ENCODE measurements at places on chromosomes 5 and 9.
A peak's percentile ranks its signal among the peaks of the same experiment; 100 is the strongest.

GRCh38 chr5:157867751-157868387 is 8.9 kb upstream of the CLINT1 start:
- DNase-seq: no peak

GRCh38 chr5:125293223-125293622 is 546.8 kb upstream of the ZNF608 start:
- no peak for DNase-seq

DNA sequence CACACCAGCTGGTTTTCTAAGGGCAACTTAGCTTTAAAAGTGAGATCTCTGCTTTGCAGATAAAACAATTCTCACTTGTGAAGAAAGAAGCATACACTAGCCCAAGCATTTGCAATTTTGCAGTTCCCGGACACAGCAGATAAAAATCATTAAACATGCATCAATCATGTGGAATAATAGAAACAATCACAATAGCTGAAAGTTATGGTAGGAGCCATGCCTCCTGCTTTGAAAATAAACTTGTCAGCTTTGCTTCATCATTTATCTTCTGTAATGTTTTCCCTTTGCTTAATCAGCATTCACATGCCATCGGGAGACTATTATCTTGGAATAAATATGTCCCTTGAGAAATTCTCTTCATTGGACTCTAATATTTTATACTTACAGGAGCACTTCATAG is 60.3 kb upstream of the DAB2 start:
- DNase-seq: no peak

DNA sequence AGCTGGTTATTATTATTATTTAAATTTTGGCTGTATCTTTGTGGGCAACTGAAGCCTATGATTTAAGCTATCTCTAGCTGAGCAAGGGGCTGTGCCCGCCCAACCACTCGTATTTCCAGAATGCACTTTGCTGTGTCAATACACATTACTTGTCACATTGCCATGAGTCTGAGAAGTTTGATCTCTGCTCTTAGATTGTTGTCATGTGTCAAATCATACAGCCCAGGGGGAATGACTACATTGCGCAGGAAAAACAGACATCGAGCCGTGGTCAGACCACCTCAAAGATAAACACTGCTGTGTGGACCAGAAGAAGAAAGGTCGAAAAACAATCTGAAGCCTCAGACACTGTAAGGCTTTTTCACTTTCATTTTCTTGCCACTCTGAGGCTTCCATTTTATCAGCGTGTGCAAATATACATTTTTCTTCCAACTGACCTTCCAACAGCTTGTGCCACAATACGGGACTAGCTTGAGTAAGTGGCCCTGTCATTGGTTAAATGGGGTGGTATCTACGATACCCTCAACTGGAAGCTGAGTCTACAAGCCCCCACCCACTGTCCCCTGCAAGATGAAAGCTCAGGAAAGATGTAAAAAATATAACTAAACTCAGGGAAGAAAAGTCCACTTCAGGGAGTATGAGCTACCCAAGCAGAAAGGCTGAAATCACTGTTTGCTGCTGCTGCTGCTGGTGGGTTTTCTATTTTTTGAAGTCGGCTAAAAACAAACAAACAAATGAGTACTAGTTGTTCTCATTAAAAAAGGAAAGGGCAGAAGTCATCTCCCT is 603.0 kb downstream of the BNC2 start:
- DNase-seq: no peak

- peak; percentile 50 for DNase-seq
Measured at GRCh38 chr9:17810728-17811571, 232.1 kb downstream of the SH3GL2 start.

- DNase-seq: no peak
Measured at GRCh38 chr5:62362701-62363100, 41.0 kb downstream of the DIMT1 start.

DNA sequence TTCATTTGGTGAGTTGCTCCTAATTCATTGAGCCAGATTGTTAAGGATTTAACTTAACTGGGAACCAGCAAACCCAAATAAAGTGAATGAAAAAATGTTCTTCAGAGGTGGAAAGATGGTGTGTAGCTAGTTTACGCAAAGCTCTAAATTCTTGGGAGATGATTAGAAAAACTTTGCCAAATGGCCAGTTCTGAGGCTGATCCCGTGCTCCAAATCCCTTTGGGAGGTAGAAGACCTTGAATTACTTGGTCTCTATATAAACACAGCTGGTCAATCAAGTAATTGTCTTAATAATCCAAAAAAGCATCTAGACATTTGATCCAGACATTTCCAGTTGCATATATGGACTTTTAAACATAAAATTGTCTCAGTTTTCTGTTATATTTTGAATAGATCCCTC is 11.4 kb downstream of the ACTL7B start:
- peak; percentile 86 for DNase-seq

DNA sequence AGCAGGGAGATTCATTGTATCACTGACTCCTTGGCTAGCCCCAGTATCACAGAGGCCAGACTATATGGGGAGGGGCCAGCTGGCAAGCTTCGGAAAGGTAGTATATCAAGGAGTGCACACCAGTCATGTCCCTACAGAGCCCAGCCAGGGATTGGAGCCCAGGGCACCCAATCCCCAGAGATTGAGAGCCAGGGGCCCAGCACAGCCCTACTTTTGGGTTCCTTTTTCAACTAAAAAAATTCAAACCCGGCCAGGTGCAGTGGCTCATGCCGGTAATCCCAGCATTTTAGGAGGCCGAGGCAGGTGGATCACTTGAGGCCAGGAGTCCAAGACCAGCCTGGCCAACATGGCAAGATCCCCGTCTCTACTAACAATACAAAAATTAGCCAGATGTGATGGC is 5.4 kb upstream of the MYORG start:
- no peak for DNase-seq

DNA sequence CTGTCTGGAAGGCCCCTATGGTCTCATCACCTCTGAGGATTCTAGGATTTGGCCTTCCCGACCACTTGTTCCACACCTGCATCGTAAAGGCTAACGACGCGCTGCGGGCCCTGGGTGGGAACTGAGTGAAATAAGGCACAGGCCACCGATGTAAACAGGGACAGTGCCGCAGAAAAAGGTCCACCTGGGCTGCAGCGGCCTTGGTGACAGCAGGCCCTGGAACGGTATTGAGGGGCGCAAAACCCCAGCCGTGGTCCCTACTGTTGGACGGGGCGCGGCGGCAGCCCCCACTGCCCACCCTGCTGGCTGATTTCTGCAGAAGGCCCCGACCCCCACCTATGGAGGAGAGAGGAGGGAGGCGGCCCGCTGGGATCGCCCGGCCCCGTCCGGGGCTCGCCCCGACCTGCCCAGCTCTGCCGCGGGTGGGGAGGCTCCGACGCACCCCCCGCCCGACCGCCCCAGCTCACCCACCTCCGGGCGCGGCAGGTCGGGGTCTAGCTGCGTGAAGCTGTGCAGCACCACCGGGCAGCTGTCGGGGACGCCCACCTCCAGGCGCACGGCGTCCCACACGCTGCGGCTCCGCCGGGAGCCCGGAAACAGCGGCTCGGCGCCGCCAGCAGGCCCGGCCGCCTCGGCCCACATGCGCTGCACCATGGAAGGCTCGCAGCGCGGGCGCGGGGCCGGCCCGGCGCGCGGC is 391 bp downstream of the RALGDS start:
- DNase-seq: peak; percentile 86

GRCh38 chr9:80061096-80061495 is 489.3 kb downstream of the TLE4 start:
- DNase-seq: no peak

DNA sequence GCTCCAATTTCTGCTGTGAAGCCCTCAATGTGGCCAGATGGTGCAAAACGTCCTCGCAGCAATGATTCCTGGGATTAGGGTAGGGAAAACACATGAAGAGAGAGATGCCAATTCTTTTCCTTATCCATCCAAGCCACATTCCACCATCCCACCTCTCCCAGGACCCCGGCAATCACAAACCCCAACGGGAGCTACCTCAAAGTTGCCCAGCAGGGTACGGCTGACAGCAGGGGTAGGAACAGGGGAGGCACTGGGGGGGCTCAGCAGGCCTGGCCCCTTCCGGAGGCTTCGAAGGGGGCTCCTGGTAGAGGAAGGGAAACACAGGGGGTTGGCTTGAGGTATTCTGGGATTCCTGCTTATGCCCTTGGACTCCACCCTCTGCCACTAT is 3.4 kb upstream of the STOML2 start:
- DNase-seq: no peak

GRCh38 chr5:150009671-150010387 is 9.3 kb downstream of the HMGXB3 start:
- DNase-seq: no peak

DNA sequence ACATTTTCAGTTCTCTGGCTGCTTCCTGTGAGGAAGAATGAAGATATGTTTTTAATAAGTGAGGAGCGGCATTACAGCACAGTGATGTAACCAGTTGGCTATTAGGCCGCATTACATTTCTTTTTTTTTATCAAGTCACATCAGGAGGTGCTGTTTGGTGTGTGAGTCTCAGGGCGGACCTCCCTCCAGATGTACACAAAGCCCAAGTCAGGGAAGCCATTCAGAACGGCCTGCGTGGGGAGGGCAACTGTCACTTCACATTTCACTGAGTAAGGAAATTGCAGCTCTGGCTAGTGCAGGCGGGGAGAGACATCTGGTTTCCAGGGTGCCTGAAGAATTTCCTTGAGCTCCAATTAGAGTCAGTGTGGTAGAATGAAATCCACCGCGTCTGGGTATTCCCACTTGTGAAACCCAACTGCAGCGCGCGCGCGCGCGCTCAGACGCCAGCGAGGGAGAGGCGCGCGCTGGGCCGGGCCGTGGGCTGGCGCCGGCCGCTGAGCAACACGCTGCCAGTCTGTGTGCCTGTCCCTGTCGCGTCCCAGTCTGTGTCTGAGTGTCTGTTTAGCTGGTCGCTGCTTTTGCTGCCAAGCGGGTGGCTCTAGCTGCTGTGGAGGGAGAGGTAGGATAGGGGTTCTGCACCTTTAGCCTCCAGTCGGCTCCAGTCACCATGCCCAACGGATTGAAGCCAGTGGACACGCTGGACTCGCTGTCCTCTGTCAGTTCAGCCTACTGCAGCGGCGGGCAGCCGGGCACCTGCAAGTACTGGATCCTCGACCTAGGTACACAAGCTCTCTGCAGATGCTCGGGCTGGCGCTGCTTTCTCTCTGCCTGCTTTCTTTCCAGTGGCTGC is 140.8 kb upstream of the OTULINL start:
- peak; percentile 93 for DNase-seq

DNA sequence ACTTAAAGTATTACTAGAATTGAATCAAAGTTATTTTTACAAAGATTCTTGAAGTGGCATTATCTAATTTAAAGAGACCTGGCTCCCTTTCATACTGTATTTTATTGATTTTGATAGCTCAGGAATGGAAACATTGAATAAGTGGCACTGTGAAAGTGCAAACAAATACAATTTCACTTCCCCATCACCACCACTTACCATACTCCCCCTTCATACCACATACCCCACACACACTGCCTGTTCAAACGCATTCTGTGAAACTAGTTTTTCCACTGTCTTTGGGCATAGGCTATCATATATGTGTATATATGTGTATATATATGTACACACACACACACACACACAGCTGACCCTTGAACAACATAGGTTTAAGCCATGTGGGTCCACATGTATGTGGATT is 62.1 kb upstream of the ATG10 start:
- DNase-seq: no peak
